ENCODE measurements at places on chromosomes 7 and 10. TPM values are rescaled to one million over a fixed set of nuclear protein-coding genes. Genes with fewer than 3 reads are reported as not detected.

ZNF467 gene
- total RNA-seq: 1.1 TPM

GPR141 gene
- not detected for total RNA-seq

FIS1 gene
- total RNA-seq: 129 TPM

BEND7 gene
- total RNA-seq: 7.5 TPM

FFAR4 gene
- total RNA-seq: 0.13 TPM

NKX2-3 gene
- not detected for total RNA-seq

Data from A549 treated with dexamethasone at 1 μM for 4 hours (cell line).